ENCODE measurements at places on chromosomes 2 and 18.

- no peak for DNase-seq
Observed at GRCh38 chr2:54709336-54709809, 14.1 kb upstream of the EML6 start.

DNA sequence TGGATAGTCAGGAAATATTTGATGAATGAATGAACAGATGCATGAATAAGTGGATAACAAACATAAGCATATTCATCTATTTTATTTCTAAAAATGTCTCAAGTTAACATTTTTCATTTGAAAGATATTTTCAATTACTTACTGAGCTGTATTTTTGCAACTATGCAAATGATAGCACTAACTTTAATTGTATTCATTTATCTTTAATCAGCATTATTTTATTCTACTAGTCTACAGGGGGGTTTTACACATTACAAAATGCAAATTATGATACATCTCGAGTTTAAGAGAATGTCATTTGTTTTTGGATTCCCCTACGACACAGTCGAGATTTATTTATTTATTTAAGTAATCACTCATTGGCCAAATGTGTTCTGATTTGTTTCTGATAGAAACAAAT lies 530.6 kb downstream of the ERBB4 start:
- DNase-seq: no peak

GRCh38 chr2:118752762-118753429 lies 94.6 kb downstream of the EN1 start:
- DNase-seq: no peak

GRCh38 chr2:28780496-28780895 lies 28.9 kb downstream of the PPP1CB start:
- no peak for DNase-seq

GRCh38 chr2:140136366-140136765 lies 1356.2 kb upstream of the NXPH2 start:
- no peak for DNase-seq

DNA sequence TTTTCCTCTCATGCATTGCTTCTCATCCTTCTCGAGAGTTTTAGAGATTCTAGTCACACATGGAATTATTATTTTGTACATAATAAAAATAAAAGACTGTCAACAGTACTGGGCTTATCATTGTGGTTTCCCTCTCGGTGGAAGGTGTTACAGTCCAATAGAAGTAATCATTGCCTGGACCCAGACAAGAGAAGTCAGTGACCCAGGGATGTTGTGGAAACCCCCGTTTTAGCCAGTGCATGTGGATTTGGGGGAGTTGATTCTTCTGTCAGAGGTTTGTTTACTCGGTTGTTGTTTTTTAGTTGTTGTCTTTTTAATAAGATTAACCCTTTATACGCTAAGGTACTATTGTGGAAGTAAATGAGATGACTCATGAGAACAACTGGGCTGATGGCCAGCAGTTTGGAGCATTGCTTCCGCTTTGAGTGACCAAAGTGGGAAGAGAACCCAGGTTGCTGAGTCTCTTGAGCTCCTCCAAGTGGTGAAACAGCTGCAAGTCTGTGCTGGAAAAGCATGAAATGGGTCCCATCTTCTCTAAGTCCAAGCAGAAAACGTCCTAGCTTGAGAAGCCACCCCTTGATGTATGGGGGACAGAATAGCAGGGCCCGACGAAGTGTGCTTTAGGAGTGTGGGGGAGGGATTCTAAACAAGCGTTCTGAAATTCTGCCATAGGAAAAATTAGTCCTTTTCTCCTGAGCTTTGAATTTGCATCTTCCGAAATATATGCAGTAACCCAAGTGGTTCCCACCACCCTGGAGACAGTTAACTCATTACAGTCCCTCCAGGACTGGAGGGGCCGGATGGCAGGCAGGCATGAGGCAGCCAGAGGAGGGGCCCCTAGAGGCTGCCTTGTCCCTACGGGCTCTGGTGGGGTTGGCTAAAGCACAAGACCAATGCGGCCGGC lies 61.8 kb upstream of the GPR45 start:
- no peak for DNase-seq

DNA sequence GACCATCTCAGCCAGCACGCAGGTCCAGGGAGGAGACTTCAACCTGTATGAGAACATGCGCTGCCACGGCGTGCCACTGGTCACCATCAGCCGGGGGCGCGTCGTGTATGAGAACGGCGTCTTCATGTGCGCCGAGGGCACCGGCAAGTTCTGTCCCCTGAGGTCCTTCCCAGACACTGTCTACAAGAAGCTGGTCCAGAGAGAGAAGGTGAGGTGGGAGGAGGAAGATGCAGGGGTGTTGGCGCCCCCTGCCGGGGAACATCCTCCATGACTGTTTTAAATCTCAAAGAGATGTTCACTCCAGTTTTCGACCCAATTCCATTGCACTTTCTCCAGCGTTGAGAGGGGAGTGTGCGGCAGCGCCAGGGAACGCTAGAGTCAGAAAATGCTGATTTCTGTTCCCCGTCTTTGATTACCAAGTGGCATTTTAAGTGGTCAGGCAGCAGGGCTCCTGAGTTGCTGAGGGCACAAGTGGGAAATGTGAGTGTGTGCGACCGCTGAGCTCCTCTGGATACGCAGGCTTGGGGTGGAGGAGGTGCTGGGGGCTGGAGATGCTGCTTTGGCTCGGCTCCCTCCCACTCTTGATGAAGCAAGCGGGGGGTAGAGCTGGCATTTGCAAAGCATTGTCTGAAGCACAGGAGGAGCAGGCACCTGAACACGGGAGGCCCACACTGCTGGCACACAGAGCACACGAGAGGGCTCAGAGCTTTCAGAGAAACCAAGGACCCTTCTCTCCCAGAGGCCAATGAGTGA lies 27.7 kb upstream of the MAPRE3 start:
- peak; percentile 33 for DNase-seq

- no peak for DNase-seq
Observed at GRCh38 chr2:635687-636621, 41.3 kb downstream of the TMEM18 start.

DNA sequence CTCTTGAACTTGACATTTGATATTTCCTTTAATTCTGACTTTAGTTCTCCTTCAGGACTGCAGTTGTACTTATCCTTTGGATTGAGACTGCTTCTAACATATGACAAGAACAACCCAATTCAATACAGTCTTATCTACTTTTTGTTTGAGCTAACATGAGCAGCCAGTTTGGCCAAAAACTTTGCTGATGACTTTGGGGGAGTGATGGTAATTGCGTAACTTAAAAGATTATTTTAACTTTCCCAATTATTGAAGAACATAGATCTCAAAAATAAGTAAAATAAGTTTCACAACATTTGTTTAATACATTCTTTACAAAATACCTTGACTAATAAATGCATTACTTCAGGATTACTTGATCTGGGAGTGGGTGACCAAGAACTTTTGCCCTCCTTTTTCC lies 1311.1 kb upstream of the NRXN1 start:
- DNase-seq: no peak

DNA sequence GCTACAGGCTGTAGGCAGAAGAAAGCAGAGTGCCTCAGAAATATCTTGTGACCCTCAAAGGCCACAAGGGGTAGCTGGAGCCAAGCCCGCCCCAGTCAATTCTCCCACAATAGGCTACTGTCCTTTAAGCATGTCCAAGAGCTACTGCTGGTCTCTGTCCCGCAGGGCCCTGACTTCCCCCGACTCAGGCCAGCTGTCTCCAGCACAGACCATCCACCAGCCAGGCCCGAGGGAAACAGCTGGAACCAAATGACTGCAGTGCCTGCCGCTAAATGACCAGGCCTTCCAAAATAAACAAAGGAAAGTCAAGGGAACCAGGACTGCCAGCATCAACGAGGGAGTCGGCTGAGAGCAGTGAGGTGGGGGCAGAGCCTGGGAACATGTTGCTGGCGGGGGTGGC lies 36.7 kb downstream of the MCFD2 start:
- DNase-seq: no peak

DNA sequence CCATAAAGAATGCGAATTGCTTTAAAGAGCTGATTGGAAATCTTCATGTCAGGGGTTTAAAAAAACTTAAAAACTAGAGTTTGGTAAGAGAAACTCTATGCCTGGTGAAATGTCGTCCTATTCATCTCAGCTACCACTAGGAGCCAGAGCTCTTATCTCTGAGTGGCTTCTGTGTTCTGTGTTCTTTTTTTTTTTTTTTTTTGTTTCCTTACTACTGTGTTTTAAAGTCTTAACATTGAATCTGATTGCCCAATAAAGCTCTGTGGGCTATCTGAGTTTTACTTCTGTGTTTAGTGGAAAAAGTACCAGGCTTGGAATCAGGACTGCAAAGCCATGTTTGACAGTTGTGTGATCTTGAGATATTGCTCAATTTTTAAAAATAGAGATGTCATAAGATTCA lies 494.8 kb downstream of the RIT2 start:
- DNase-seq: no peak

GRCh38 chr2:217465100-217465499 lies 537.7 kb downstream of the TNS1 start:
- no peak for DNase-seq

GRCh38 chr2:140916410-140916809 lies 1214.4 kb downstream of the LRP1B start:
- DNase-seq: no peak

- DNase-seq: no peak
Observed at GRCh38 chr2:224334726-224335125, 67.2 kb downstream of the FAM124B start.
